GM12865 (cell line): ENCODE measurements at places on chromosomes 5 and 9.

DNA sequence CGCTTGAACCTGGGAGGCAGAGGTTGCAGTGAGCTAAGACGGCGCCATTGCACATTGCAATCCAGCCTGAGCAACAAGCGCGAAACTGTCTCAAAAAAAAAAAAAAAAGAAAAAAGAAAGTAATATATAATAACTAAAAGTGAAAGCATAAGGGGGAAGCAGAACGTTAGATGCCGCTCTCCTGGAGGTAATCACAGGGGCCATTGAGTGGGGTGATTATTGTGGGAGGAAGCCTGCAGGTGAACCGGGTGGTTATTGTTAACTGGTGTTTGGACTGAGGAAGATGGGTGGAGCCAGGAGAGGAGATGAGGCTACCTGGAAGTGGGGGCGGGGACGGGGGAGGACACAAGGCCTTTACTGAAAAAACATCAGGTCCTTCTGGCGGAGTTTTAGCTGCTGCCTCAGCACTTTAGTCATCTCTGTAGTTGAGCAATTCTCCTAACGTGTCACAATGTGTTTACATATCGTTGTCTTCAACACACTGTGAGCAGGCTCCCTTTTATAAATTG is 5.3 kb upstream of the TJP2 start:
- DNase-seq = peak; percentile 78

DNA sequence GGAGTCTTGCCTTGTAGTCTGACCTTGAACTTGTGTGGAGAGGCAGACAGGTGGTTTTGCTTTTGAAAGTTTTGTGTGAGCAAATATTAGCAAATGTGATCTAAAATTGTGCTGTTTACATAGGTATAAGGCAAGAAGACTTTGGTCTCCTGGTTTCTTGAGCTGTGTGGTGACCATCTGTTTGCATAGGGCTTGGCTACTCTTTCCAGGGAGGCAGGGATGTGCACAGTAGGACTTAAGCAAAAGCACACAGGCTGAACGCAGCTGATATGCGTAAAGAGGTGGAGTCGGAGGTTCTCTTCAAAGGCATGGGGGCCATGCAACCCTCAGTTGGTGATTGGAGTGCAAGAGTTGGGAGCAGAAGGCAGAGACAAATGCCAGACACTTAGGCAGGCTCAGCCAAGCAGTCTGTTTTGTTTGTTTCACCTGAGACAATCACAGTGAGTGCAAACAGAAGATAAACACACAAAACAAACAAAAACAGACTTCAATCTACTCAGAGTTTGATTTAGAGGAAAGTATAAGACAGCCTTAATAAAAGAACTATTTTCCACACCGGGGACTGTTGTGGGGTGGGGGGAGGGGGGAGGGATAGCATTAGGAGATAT is 744.2 kb downstream of the MTRR start:
- no peak for DNase-seq

GRCh38 chr5:11522796-11523195 is 381.4 kb downstream of the CTNND2 start:
- no peak for DNase-seq

- DNase-seq = no peak
Measured at GRCh38 chr9:89012294-89013042, 21.2 kb downstream of the S1PR3 start.

GRCh38 chr5:147051193-147051592 is 172.6 kb upstream of the PPP2R2B start:
- DNase-seq = no peak

GRCh38 chr5:32520972-32521371 is 64.4 kb upstream of the SUB1 start:
- DNase-seq = no peak

DNA sequence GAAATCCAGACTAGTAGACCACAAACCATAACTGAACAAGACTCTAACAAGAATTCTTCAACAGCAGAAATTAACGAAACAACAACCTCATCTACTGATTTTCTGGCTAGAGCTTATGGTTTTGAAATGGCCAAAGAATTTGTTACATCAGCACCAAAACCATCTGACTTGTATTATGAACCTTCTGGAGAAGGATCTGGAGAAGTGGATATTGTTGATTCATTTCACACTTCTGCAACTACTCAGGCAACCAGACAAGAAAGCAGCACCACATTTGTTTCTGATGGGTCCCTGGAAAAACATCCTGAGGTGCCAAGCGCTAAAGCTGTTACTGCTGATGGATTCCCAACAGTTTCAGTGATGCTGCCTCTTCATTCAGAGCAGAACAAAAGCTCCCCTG is 68.6 kb downstream of the VCAN start:
- no peak for DNase-seq

DNA sequence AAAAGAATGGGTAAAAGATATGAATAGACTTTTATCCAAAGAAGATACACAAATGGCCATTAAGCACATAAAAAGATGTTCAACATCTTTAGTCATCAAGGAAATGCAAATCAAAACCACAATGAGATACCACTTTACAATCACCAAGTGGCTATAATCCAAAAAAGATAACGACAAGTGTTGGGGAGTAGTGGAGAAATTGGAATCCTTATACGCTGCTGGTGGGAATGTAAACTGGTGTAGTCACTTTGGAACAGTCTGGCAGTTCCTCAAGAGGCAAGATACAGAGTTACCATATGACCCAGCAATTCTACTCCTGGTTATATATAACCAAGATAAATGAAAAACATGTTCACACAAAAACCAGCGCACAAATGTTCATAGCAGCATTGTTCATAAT is 234.9 kb downstream of the SPATA31D1 start:
- no peak for DNase-seq

GRCh38 chr9:114046237-114046755 is 31.8 kb downstream of the AMBP start:
- DNase-seq = no peak

- no peak for DNase-seq
Measured at GRCh38 chr9:91920630-91921350, 29.2 kb downstream of the ROR2 start.

DNA sequence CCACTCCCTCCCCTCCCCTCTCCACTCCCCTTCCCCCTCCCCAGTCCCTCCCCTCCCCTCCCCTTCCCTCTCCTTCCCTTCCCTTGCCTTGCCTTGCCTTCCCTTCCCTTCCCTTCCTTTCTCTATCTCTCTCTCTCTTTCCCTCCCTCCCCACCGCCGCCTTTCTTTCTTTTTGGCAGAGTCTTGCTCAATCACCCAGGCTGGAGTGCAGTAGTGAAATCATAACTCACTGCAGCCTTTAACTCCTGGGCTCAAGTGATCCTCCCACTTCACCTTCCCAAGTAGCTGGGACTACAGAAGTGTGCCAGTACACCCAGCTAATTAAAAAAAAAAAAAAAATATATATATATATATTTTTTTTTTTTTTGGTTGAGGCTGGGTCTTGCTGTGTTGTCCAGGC is 45.5 kb downstream of the IL31RA start:
- no peak for DNase-seq

DNA sequence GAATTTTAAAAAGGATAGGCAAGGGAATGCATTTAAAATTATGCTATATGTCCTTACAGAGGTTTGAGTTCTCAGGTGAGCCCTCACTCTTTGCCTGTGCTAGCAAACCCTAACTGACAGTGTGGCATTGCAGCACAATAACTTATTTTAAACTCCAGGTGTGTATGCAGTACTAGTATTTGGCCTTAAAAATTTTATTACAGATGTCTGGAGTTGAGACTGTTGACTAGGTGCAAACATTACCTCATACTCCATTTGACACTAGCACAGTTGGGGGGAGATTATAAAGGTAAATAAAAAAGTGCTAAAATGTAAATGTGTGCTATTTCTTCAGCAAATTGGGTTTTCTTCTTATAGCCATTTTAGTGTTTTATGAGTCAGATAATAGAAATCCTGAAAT is 407.7 kb downstream of the SH3GL2 start:
- no peak for DNase-seq

DNA sequence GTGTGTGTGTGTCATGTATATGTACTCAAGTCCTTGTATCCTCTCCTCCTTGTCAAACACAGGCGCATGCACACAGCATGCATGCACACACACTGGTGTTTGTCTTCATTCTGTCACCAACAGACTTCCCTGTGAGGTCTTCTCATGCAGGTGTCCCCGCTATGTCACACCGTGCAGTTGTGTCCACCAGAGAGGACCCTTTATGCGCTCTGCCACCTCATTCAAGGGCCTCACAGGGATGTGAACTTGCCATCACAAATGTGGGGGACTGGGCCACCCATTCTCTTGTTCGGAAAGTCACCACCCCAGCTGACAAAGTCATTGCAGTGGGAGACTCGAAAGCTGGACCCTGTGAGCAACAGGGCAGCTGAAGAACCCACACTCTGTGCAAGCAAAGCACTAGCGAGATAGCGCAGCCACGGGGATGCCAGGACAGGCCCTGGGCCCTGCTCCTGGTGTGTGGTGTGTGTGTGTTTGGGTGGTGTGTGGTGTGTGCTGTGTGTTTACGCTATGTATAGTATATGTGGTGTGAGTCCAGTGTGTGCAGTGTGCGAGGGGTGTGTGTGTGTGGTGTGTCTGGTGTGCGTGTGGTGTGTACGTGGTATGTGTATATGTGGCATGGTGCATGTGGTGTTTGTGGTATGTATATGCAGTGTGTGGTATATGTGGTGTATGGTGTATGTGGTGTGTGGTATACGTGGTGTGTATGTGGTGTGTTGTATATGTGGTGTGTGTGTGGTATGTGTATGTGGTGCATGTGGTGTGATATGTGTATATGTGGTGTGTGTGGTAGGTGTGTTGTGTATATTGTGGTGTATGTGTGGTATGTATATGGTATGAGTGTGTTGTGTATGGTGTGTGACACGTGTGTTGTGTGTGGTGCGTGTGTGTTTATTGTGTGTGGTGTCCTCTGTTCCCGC is 30.9 kb upstream of the NXNL2 start:
- DNase-seq = no peak

DNA sequence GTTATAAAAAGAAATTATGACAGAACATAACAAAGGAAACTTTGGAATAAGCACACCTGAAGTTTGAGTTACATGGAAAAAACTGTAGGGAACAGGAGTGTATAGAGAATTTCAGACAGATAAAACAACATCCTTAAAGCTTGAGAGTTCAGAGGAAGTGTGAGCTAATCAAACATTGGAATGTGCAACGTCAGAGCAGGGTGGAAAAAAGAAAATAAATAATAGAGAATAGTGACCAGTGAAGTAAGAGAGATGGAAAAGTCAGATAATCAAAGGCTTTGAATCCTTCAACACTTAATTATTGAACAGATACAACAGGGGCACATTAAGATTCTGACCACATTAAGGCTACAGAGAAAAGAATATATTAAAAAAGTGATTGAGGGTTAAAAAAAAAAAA is 128.5 kb upstream of the CDH10 start:
- no peak for DNase-seq

DNA sequence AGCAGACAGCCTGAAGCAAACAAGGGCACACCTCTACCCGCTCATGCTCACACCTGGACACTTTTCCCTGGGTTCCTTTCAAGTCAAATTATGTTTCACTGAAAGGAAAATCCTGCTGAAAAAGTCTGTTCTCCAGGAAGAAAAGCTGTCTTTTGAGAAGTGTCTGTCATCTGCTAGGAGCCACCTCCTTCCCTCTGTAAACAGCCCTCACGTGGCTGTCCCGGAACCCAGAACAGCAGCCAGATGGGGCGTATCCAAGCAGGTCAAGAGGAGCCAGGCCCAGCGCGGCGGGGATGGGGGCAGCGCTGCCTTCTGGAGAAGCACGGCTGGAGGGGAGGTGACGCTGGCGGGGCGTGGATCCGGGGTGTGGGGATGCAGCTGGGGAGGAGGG is at the start of gene PNPLA7:
Gene PNPLA7, minus strand, starts transcription at position 172 of the 391 bp plus-strand sequence. CDS start 205 bp downstream, outside the sequence.
- DNase-seq = peak; percentile 54

- peak; percentile 50 for DNase-seq
Measured at GRCh38 chr5:157215514-157216167, 35.0 kb downstream of the ITK start.

DNA sequence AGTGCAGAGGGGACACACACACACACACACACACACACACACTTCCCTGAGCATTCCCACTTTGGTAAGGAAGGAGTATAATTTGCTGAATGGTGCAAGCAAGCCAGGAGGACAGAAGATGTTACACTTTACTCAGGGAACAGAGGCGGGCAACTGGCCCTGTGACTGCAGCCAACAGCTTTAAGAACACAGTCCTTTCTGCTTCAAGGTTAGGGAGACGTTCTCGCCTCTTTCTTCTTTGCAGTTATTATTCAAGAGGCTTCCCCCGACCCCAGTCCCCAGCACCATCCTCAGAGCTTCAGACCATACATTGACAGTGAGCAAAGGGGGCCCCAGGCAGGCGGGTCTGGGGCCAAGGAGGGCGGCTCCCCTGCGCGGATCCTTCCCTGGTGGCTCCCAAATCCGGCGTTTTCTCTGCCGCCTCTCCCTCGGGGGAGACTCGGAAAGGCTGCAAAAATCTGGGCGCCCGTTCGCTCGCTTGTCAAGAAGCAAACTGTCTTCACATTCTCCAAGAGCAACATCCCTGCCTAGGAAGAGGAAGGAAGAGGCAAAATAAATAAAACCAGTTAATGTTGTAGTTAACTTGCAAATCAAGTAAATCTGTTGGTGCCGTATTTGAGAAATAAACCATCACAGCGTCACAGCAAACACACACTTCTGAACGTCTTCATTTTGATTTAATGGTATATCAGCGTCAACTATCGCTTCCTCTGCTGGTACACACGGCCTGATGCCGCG is 3.8 kb upstream of the LHX2 start:
- DNase-seq = no peak

GRCh38 chr9:95574866-95575553 is 58.2 kb upstream of the PTCH1 start:
- no peak for DNase-seq
